ENCODE measurements at places on chromosomes 12 and 14.

- no peak for DNase-seq
These were observed 235.2 kb downstream of the SLC41A2 start for GRCh38 chr12:104722601-104723534.

DNA sequence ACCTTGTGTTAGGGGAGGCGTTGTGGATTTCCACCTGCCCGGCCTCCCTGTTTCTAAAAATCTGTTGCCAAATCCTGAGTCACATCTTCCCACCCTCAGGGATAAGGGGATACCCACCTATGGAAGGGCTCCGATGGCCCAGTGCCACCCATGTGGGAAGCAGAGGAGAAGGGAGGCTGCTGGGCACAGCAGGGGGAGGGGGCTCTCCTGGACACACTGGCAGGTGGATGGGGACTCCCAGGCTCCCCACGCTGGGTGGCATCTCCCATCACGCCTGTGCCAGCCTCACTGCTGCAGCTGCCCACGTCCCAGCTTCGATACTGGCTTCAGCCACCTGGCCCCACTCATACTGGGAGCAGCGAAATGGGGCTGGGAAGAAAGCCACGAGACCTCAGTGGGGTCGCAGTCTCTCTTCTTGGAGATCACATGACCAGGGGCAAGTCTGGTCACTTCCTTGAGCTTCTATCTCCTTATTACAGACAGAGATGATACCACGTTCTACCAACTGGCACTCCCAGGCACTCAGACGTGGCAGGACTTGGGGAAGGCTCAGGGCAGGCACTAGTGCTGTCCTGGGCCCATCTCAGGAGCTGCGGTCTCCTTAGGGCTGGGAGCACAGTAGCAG is 72.2 kb downstream of the PITPNM2 start:
- no peak for DNase-seq

GRCh38 chr14:74491956-74492775 is 939 bp downstream of the NPC2 start:
- DNase-seq = no peak

DNA sequence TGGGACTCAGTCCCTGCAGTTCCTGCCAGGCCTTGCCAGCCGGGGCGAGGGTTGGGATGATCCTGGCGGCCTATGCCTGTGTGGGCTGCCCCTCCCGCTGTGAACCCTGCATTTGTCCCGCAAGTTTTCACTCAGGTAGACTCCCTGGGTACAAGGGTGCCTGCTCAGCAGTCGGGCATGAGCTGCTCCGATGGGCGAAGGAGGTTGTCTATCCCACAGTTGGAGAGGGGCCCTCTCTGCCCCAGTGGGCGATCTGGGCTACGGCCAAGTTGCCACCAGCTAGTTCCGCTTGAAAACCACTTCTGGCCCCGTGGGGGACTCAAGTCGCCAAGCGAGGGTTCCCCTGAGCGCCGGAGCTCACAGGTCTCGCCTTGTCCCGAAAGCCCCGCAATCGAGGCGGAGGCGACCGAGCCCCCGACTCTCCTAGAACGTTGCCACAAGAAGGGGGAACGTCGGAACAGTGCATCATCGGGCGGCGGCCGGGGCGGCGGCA is 365 bp upstream of the TPI1 start:
- DNase-seq = no peak

DNA sequence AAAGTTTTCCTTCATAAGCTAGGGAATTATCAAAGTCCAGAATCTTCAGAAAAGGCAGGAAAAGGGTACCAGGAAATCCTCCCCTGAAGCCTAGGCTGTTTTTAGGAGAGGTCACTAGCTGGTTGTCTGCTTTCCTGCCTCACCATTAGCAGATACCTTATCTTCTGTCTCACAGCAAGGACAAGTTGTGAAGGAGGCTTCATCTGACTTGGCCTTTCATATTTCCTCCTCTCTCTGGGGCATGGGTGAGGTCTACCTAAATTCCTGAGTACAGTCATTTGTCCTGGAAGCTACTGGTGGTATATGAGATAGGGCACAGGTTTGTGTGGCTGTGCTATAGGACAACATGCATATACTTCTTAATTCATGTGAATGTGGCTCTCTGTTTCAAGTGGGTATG is 2.3 kb downstream of the FOXJ2 start:
- DNase-seq = no peak
